Suppressor macrophage treated with lipopolysaccharide for 4 hours (primary cell): ENCODE measurements at places on chromosomes 13 and 19.

- no peak for DNase-seq
These were observed 38.8 kb downstream of the CARD8 start for GRCh38 chr19:48216933-48217332.

DNA sequence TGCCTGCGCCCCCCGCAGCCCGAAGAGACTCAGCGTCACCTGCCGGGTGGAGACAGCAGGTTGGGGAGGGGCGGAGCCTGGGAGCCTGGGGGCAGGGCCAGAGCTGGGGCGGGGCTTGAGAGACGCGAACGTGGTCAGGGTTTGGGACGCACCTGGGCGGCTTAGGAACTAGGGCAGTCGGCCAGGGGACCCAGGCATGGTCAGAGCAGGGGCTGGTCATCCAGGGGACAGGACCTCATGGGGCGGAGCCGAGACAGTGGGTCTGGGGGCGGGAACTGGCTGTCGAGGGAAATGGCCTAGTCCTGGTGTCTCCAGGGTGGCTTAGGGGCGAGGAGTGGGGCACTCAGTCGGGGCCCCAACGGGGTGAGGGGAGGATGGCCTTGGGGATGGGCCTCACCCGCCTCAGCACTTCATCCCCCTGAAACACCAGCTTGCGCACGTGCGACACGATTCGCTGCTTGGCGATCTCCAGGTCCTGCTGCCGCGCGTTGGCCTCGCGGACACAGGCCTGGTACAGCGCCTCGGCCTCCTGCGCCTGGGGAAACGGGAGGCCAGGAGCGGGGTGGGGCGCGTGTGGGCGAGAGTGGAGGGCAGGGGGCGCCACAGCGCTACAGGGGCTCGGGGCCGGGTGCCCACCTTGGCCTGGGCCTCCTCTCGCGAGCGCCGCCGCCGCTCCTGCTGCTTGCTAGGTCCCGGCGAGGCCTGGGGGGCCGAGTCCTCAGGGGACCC lies 5.8 kb downstream of the GMIP start:
- DNase-seq: no peak

DNA sequence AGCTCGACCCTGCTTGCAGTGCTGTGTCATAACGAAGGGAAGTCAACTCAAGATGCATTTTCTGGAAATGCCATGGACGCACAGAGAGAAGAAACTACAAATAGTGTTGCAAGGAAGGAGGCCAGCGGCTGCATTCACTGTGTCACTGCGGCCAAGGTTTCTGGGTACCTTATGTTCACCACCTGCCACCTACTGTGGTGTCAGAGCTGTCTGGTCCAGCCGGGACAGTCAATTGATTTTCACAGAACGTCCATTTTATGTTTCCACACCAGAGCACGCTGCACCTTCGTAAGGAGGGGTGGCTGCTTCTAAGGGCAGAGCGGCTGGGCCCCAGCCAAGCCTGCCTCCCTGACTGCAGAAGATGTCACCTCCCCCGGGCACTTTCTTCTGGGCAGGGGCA lies 17.7 kb downstream of the TSHZ3 start:
- DNase-seq: peak; percentile 38

GRCh38 chr13:20778311-20778710 lies 4.5 kb upstream of the EEF1AKMT1 start:
- DNase-seq: no peak

- no peak for DNase-seq
These were observed 7.8 kb upstream of the KLK14 start for GRCh38 chr19:51090471-51090870.

DNA sequence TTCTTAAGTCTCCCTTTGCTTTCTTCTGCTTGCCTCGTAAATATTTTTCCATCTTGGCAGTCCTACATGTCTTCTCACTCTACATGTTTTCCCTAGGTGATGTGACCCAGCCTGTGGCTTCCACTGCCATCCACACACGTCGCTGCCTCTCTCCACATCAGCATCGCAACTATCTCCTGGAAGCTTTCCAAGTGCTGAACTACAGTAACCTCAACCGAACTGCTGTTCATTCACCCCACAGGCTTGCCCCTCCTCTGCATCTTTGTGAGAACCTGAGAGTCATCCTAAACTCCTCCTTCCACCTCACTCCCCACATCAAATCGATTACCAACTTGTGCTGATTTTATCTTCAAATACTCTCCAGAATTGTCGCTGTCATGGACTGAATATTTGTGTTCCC lies 41.2 kb upstream of the USPL1 start:
- peak; percentile 17 for DNase-seq

GRCh38 chr19:53662209-53662608 lies 30.4 kb downstream of the DPRX start:
- DNase-seq: no peak

GRCh38 chr13:41550276-41550675 lies 92.9 kb downstream of the RGCC start:
- no peak for DNase-seq

DNA sequence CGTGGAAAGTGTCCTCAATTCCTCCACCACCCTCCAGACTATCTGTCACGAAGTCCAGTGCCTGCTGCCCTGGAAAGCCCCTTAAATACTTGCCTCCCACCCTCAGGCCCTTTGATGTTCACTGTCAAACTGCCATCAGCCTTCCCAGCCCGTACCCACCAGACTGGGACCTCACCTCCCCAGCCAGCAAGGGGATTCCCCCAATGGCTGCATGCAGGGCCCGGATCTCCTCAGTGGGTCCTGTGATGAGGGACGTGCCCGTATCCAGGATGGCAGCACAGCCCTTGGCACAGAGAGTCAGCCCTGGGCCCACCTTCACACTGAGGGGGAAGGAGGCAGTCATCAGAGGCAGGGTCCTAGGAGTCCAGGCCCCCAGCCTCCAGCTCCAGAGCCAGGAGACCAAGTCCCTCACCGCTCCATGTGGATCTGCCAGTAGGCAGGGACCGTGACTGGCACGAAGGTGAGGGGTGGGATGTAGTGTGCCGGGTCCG lies 6.1 kb downstream of the NAPSA start:
- no peak for DNase-seq

DNA sequence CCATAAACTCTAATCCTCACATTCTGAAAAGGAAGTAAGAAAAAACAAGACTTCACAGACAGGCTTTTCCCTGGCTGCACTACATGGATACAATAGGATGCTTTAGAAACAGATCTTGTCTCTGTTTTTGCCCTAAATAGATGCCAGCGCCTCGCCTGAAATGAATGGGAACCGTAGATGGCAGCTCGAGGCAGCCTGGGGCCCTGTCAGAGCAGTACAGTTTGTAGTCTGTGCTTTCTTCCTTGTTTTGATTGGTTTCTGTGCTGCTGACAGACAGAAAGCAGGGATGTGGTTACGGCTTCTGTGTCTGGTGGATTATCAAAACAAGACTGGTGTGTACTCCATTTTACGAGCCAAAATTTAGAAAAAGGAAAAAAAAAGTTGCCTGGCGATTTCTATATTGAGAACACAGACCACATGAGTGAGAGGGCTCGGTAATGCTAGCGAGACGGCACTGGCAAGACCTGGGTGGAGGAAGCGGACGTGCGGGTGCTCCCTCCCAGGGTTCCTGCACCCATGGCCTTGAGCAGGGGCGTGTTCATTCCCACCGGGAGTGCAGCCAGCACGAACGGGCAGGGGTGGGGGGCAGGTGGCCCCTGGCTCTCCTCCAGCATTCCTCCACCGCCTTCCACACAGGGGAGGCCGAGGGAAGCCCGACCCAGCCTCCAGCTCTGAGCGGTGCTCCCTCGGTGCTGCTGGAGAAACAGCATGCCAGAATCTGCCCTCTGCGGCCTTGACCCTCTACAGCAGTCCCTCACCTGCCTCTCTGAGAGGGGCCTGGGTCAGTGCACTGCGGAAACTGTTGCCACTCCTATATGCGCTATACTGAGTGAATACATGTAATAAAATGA lies 37.6 kb upstream of the C1QTNF9 start:
- DNase-seq: peak; percentile 66

- DNase-seq: no peak
These were observed 58.1 kb upstream of the SCEL start for GRCh38 chr13:77477299-77477848.

DNA sequence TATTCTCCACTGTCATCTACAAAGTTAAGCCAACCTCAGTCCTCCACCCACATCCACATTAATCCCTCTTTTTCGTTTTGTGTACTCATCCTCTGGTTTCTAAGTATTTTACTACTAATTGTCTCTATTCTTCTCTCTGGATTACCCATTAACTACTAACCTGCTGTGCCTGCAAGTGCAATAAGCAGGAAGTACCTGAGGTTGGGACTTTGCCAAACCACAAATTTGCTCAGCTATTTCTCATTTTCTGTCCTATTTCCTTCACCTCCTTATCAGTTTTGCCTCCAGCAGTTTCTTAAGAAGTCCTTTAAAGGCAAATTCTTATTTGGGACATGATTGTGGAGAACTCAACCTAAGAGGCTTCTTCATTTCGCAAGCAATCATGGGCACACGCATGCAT lies 1708.9 kb downstream of the SLITRK5 start:
- no peak for DNase-seq

DNA sequence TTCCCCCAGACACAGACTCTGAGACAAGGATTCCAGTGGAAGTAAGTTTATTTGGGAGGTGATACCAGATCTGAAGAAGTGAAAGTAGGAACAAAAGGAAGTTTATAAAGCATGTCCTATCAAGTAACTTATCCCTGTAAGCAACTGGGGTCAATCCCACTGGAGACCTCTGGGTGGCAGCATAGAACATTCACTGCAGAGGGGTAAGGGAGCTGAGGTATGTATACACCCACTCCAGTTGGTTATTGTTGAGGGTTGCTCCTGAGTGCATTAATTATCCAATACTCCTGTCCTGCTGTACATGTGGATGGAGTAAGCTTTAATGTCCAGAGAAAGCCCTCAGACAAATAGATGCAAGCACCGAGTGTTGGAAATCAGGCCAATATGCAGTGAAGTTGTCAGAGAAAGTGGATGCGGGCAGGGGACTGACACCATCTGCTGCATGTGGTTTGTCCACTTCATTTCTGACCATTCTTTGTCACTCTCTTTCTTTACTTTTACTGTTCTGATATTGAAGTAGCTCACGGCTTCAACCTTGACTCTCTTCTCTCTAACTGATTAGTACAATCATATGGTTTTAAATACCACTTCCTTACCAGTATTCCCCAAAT lies 46.7 kb downstream of the NOTCH3 start:
- peak; percentile 61 for DNase-seq

DNA sequence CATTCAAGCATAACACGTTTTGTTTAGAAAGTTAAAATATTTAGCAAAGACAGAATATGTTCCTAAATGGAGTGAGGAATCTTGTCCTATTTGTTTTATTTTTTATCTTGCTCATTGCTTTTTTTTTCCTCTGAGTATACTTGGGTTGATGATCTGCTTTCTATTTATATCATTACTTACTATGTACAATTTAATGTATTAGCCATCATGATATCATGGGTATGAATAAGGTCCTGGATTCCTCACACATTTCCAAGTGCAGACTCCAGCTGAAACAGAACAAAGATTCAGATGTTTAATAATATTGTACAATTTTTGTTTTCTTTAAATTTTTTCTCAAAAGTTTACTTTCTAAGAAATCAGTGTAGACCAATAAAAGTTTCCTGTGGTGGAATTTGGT lies 388.2 kb downstream of the GPC6 start:
- DNase-seq: no peak

DNA sequence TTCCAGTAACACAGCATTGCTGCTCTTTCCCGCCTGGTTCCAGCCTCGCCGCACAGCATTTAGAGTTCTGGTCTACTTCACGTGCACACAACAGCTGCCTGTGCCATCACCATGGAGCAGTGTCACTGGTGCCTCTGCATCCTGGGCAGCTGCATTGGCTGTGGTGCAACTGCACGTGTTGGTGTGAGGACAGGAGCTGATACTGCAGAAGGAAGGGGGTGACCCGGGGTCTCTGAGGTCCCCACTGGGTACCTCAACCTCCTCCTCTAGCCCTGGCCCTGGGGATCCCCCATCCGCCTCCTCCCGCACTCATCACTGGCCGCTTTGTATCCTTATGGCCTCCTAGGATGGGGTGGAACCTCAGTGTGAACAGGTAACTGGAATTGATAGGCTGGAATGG lies 112.5 kb downstream of the SOX1 start:
- no peak for DNase-seq

DNA sequence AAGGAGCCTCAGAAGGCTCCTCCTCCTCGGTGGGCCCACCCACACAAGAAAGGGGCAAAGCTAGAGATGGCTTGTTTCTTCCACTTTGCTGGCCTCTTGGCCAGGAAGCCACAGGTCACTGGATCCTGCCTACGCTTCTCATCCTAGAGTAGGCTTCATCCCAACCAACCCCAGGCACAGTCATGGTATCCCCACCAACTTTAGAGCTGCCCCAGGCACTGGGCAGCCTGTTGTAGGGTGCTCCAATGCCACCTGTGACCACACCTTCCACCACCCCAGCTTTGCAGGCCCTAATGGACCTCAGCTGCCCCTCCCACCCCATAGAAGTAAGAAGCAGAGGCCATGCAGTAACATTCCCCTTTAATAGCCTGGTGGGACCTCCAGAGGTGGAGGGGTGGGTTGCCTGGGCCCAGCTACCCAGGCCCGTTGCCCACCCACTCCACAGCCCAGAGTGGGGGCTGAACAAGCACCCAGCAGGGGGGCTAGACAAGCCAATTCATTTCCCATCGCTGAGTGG lies 522 bp upstream of the CHMP2A start:
- DNase-seq: no peak

GRCh38 chr13:109422161-109422560 lies 364.2 kb downstream of the IRS2 start:
- DNase-seq: peak; percentile 29

- DNase-seq: no peak
These were observed 112.4 kb downstream of the KATNAL1 start for GRCh38 chr13:30194906-30195305.

- DNase-seq: peak; percentile 76
These were observed 829 bp downstream of the KCNC3 start for GRCh38 chr19:50328224-50328872.

- DNase-seq: no peak
These were observed 5.6 kb upstream of the PIK3R2 start for GRCh38 chr19:18147396-18147795.

- no peak for DNase-seq
These were observed 7.7 kb downstream of the DZIP1 start for GRCh38 chr13:95636853-95637252.

- no peak for DNase-seq
These were observed 679 bp downstream of the ZNF471 start for GRCh38 chr19:56508290-56508778.

DNA sequence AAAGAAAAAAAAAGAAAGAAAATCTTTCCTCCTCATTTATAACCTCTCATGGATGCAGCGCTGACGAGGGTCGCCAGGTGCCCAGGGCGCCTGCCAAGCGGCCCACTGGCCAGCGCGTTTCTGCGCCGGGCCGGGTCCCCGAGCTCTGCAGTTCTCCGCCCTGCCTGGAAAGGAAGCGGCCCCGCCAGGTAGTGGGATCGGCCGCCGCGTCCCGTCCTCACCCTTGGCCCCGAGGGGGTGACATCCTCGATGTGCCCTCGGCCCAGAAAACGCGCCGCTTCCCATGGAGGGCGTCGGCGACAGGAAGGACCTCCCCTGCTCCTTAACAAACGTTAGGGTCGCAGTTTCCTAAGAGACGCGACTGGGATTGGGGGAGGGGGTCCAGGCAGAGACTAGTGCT lies 56.9 kb downstream of the ZNF726 start:
- no peak for DNase-seq

- no peak for DNase-seq
These were observed 80.6 kb upstream of the CLDN10 start for GRCh38 chr13:95471960-95472359.

- no peak for DNase-seq
These were observed 22.4 kb upstream of the CPAMD8 start for GRCh38 chr19:17048885-17049453.
